ENCODE measurements at places on chromosomes 6 and 20. TPM values are rescaled to one million over a fixed set of nuclear protein-coding genes. Genes with fewer than 3 reads are reported as not detected.

DNA sequence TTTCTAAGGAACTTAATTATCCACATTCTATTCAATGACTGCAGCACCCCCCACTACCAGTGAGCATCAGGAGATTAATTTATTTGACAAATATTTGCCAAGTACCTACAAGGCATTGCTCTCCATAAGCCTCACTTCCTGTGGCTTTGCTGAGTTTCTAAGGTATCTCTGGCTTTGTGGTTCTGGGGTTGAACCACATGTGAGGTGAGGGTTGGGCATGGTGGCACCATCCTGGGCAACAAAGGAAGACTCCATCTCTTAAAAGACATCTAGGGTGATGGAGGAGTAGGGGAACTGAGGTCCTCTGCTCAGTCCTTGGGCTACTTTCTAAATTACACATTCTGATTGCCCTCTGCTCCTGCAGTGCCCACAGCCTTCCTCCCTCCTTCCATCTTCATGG, 25.5 kb upstream of the WFDC2 start:
- DNase-seq = no peak

FHL5 gene
- not detected for total RNA-seq

C6orf141 gene
- not detected for total RNA-seq

CRYBG1 gene
- total RNA-seq = 8.2 TPM

FILIP1 gene
- 0.24 TPM for total RNA-seq

C20orf202 gene
- total RNA-seq = not detected
